ENCODE measurements at places on chromosomes 1 and 21.

- DNase-seq = no peak
Observed at GRCh38 chr1:174964972-174965361, 34.8 kb upstream of the CACYBP start.

GRCh38 chr1:145788580-145788979 lies 35.3 kb downstream of the RNF115 start:
- no peak for DNase-seq

DNA sequence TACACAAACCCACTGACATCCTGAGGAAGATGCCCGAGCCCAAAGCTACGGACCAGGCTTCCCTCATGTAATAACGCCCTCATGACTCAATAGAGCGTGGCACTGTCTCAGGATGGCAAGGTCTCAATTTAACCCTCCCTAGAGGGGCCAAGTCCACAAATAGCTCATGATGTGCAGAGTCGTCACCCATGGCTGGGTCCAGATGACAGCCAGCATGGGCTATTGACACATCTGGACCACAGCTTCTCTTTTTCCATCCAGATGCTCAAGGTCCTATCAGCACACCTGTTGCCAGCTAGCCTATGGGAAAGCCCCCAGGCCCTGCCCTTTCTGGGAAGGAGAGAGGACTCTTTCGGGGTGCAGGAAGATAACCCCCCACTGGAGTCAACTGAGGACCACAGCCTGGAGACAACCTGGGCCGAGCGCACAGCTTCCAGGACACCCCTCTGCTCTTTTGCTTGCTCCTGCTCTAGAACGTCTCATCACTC lies 2.8 kb downstream of the LAPTM5 start:
- no peak for DNase-seq

DNA sequence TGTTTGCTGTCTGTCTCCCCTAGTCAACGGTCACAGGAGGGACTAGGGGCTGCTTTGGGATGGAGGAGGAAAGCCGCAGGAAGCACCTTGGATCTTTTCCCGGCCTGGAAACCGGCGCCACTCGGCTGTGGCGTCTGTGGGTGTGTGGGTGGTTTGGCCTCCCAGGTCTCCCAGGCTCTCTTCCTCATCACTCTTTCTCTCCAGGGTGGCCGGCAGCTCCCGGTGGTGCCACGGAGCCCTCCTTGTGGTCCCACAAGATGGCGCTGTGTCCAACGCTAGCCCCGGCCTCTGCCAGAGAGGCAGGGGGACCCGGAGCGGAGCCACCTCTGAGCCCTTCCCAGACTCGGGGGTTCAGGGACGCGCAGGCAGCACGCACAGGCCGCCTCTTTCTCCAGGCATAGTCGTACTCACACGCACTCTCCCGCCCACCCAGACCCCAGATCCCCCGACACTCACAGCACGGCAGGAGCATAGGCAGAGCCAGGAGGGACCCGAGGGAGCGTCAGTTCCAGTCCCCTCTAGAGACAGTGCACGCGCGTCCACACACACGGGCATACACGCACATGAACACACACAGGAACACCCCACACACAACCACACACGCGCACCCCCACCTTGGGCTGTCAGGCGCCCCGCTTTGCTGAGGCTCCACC lies 31.2 kb downstream of the CDCP2 start:
- peak; percentile 56 for DNase-seq

DNA sequence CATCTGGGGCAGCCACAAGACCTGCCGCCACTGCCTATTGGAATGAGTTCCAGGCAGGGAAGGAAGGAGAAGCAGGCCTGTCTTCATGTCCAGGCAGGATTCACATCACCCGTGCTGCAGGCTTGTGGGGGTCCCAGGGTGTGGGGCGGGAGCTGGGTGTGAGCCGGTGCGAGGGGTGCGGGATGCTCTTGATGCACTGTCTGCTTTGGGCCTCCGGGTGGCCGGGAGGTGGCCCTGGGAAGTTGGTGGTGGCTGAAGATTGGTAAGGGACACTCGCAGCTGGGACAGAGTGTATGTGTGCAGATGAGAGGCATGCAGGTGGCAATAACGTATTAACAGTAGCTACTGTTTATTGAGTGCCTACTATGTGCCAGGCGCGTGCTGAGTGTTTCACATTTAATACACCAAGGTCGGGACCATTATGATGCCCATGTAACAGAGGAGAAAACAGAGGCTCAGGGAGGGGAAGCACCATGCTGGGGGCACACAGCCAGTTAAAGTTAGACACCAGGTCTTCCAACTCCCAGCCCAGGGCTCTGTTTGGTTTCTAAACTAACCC lies 3.3 kb downstream of the CROCC start:
- DNase-seq = no peak

- no peak for DNase-seq
Observed at GRCh38 chr21:45918835-45919447, 62.6 kb upstream of the COL6A1 start.

DNA sequence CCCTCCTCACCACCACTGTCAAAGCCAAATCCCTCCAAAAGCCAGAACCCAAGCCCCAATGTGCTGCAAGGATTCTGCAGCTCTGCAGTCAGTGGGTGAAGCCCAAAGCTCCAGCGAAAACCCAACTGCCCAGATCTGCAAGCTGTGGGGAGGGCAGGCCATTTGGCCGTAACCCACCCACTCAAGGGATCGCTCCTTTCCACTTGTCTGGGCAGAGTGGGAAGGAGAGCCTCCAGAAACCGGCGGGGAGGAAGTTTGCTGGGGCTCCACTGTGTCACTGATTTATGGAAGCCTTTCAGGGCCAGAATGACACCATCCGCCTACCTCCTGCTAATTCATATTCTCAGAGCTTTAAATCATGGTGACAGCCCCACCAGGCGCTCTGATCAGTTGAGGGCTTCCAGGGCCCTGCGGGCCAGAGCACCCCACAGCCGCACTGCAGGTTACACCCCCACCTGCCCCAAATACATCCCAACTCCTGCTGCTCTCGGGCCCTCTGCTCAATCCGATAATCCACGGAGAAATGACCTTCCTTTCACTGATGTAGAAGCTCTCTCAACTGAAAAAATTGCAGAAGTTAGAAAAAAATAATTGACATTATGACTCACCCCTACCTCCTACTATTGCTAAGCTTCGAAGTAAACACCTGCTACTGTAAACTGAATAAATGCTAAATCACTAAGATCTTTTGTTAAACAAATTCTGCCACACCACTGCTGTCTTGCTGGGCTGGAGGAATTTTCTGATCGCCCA lies 40.6 kb upstream of the RAB4A start:
- DNase-seq = no peak

All from NCI-H1694 (cell line).